ENCODE measurements at places on chromosomes 2 and 18.
A peak's percentile ranks its signal among the peaks of the same experiment; 100 is the strongest.

- DNase-seq, result no peak
These were observed 286.5 kb upstream of the REV1 start for GRCh38 chr2:99776206-99776905.

DNA sequence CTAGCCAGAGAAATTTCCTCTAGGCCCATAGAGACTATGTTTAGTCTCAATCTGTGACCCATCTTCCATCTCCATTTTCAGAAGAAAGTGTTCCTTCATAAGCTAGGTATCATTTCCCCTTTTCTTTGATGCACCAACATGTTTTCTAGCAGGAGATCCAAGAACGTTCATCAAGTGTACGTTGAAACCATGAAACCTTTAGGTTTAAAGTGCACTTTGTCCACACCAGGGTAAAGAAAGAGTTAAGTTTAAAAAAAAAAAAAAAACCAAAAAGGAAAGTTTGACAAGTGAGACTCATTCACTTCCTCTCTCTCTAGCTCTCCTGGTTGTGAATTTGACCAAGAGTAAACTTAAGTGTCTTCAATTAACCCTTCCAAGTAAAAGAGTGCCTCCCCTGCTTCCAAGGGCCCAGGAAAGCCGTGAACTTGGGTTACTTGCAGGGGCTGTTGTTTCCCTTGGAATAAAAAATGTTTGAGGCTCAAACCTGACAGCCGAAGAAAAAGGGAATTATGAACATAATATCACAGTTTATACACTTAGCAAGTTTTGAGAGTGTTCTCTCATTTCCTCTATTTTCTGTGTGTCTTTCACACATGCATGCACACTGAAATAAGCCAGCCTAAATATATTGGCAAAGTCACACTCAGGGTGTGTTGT lies 56.7 kb downstream of the LBH start:
- no peak for DNase-seq

- no peak for DNase-seq
These were observed 28.2 kb downstream of the CYTIP start for GRCh38 chr2:157415591-157416101.

GRCh38 chr2:42957861-42958301 lies 165.5 kb upstream of the HAAO start:
- no peak for DNase-seq

GRCh38 chr2:58562276-58562675 lies 321.2 kb upstream of the FANCL start:
- no peak for DNase-seq

GRCh38 chr2:220465700-220466099 lies 838.3 kb downstream of the SLC4A3 start:
- DNase-seq, result no peak

- peak; percentile 65 for DNase-seq
These were observed 54.5 kb upstream of the UPP2 start for GRCh38 chr2:158047156-158047611.

DNA sequence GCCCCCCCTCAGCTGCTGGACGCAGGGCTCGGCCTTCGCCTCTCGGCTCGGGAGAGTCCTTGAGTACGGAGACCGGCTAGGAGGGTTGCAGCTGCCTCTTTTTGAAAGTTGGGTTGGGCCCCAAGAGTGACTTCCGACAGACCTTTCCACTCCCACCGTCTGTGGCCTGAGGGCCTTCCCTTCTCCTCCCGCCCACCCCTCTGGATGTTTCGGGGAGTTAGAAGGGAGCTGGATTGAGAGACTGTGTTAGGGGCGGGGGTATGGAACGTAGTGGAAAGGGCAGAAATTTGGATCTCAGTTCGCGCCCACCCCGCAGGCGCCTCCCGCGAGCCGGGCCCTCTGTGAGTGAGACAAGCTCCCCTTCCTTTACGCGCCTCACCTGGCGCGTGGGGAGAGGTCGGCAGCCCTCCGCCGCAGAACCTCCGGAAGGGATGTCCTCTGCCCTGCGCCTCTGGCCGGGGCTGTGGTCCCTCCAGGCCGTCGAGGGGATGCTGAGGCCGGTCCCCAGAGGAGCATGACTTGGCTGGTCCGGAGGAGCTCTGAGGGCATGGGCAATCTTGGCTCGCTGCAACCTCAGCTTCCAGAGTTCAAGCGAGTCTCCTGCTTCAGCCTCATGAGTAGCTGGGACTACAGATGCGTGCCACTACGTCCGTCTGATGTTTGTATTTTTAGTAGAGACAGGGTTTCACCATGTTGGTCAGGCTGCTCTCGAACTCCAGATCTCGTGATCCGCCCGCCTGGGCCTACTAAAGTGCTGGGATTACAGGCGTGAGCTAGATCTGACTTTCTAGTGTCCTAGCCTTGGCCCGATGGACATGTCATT lies 15.9 kb downstream of the C2orf74 start:
- DNase-seq, result peak; percentile 61

DNA sequence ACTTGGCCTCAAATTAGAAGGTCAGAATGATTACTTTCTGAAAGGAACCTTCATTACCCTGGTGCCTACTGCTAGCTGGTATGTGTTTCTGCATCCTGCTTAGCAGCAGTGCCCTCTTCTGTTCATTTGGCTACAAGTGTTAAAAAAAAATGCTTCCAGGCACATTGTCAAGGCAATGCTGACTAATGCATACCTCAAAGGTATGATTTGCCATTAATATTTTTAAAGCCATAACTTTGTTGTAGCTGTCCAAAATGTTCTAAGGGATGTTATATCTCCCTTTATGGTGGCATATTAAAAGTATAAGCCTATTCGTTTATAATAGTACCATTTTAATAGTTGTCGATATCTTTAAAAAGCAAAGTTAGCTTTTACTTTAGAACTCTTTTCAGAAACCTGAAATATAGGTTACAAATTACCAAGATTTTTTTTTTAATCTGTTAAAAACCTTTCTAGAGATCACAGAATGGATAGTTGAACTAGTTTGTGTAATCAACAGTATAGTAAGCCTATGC lies 52.0 kb upstream of the FAM171B start:
- peak; percentile 84 for DNase-seq

- DNase-seq, result no peak
These were observed 168.3 kb downstream of the NR4A2 start for GRCh38 chr2:156164091-156164720.

- no peak for DNase-seq
These were observed 368.4 kb downstream of the MTX2 start for GRCh38 chr2:176637486-176638166.

DNA sequence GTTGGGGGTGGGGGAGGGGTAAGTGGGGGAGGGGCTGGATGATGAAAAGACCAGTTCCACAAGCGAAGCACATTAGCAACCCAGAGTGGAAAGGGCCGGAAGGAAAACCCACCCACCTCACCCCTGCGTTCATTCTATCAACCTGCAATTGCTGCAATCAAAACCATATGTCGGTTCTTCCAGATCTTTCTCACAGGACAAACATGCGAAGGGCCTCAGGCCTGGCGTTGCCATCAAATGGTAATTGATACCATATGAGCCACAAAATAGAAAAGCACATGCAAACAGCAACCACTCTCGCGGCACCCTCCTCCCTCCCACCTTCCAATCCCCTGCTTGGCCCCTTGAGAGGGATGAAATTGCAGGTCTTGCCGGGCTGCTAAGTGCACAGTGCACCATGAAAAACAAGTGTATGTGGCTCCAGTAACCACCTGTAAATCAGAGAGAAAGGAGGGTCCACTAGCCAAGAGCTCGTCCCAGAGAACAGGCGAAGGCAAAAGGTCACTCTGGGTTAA lies 287.5 kb downstream of the TCF4 start:
- DNase-seq, result no peak

GRCh38 chr18:59518705-59519104 lies 159.6 kb upstream of the LMAN1 start:
- no peak for DNase-seq
